IPS DF 6.9 (cell line): ENCODE measurements at places on chromosomes 2 and 18.

GRCh38 chr2:137051778-137052398 is 286.5 kb downstream of the THSD7B start:
- H3K27me3 ChIP-seq = no peaks in the 10 kb centered on the region
- no peak overlapping the region for H3K4me3 ChIP-seq
- DNase-seq = no peak
- no peak overlapping the region for H3K27ac ChIP-seq
- H3K4me1 ChIP-seq = no peaks in the 10 kb centered on the region

- no peaks in the 10 kb centered on the region for H3K27me3 ChIP-seq
- H3K36me3 ChIP-seq = no peaks in the 10 kb centered on the region
- H3K4me1 ChIP-seq = no peaks in the 10 kb centered on the region
- no peak for DNase-seq
Measured at GRCh38 chr2:215579809-215580208, 143.9 kb upstream of the FN1 start.

DNA sequence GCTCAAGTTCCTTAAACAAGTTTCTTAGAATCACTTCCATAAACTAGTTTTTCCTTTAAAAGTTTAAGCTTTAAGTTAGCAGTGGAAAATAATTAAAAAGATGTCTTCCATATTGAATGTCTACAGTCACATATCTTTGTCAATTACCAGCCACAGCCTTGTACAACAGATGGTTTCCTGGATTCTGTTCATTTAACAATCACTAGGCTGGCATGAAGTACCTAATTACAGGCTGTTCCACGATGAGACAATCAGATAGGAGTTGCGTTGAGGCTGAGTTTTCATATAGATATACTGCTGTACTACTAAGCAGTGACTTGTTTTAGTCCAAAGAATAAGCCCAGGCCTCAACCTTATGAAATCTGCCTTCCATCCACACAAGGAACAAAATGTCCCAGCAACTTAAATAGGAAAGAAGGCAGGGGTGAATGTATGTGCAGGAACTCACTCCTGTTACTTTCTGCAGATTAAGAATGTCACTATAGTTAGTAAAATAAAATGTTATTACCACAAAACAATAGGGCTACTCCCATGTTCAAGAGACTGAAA is 131.0 kb downstream of the ZAP70 start:
- no peak for DNase-seq
- no peaks in the 10 kb centered on the region for H3K4me1 ChIP-seq
- no peaks in the 10 kb centered on the region for H3K36me3 ChIP-seq
- H3K27ac ChIP-seq = no peak overlapping the region
- H3K4me3 ChIP-seq = no peak overlapping the region

GRCh38 chr2:189580241-189580651 is 340 bp downstream of the SLC40A1 start:
- no peak overlapping the region for H3K27ac ChIP-seq
- no peak for DNase-seq
- peaks cover 49% of the 10 kb centered on the region for H3K27me3 ChIP-seq
- H3K4me3 ChIP-seq = peak overlapping the region; percentile 47; the same call in 1 of the 2 replicates
- H3K36me3 ChIP-seq = no peaks in the 10 kb centered on the region
- peaks cover 4% of the 10 kb centered on the region; the same call in 1 of the 2 replicates for H3K4me1 ChIP-seq

- H3K36me3 ChIP-seq = no peaks in the 10 kb centered on the region
- H3K27me3 ChIP-seq = no peaks in the 10 kb centered on the region
- no peak overlapping the region for H3K4me3 ChIP-seq
- no peak overlapping the region for H3K27ac ChIP-seq
- DNase-seq = no peak
Measured at GRCh38 chr2:644871-645270, 32.3 kb downstream of the TMEM18 start.

- no peak overlapping the region for H3K27ac ChIP-seq
- H3K36me3 ChIP-seq = no peaks in the 10 kb centered on the region
Measured at GRCh38 chr2:229378386-229378785, 107.3 kb upstream of the PID1 start.

GRCh38 chr18:37481491-37481890 is 84.1 kb downstream of the CELF4 start:
- DNase-seq = no peak
- H3K27me3 ChIP-seq = peaks cover 2% of the 10 kb centered on the region; the same call in 1 of the 2 replicates
- no peak overlapping the region for H3K4me3 ChIP-seq
- H3K27ac ChIP-seq = no peak overlapping the region
- no peaks in the 10 kb centered on the region for H3K36me3 ChIP-seq

GRCh38 chr18:78980279-78980771 is 707 bp downstream of the SALL3 start:
- no peak for DNase-seq
- H3K4me1 ChIP-seq = peaks cover 5% of the 10 kb centered on the region
- peaks cover 26% of the 10 kb centered on the region for H3K27me3 ChIP-seq
- H3K4me3 ChIP-seq = peak overlapping the region; percentile 96
- H3K36me3 ChIP-seq = no peaks in the 10 kb centered on the region

DNA sequence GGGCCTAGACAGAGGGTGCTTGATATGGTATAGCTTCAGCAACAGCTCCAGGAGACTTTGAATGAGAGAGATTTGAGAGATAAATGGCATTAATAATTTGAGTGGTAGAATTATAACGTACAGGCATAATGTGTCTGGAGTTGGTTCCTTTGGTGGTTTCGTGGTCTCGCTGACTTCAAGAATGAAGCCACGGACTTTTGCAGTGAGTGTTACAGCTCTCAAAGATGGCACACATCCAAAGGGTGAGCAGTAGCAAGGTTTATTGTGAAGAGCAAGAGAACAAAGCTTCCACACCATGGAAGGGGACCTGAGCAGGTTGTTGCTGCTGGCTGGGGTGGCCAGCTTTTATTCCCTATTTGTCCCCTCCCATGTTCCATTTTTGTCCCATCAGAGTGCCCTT is 23.1 kb downstream of the PDCD1 start:
- H3K36me3 ChIP-seq = no peaks in the 10 kb centered on the region
- H3K4me1 ChIP-seq = no peaks in the 10 kb centered on the region
- DNase-seq = no peak
- no peak overlapping the region for H3K4me3 ChIP-seq
- no peaks in the 10 kb centered on the region for H3K27me3 ChIP-seq

GRCh38 chr18:5309888-5310470 is 14.5 kb upstream of the ZBTB14 start:
- H3K27ac ChIP-seq = no peak overlapping the region
- no peaks in the 10 kb centered on the region for H3K4me1 ChIP-seq
- no peaks in the 10 kb centered on the region for H3K36me3 ChIP-seq
- no peak overlapping the region for H3K4me3 ChIP-seq

- no peaks in the 10 kb centered on the region for H3K4me1 ChIP-seq
- H3K4me3 ChIP-seq = no peak overlapping the region
- peak; percentile 55 for DNase-seq
- no peaks in the 10 kb centered on the region for H3K36me3 ChIP-seq
- no peak overlapping the region for H3K27ac ChIP-seq
Measured at GRCh38 chr2:36663851-36664695, 32.4 kb upstream of the VIT start.

DNA sequence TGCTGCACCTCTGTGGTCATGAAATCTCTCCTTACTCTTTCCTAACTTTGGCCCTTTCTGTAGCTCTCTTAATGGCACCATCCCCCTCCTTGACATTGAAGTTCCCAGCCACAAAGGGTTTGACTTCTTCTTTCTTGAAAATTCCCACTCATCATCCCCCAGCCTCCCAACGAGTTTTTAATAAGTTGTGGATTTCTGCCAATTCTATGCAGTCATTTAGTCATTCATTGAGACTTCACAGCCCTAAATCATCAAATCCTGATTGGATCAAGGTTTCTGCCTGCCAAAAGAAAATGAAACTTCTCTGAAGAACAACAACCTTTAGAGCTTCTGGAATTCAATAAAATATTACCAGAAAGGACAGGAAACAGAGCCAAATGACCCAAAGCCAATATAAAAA is 354.3 kb downstream of the CLIP4 start:
- no peak overlapping the region for H3K27ac ChIP-seq
- no peaks in the 10 kb centered on the region for H3K4me1 ChIP-seq
- no peak overlapping the region for H3K4me3 ChIP-seq

GRCh38 chr2:152550386-152550785 is 166.9 kb downstream of the PRPF40A start:
- no peak overlapping the region for H3K27ac ChIP-seq
- no peaks in the 10 kb centered on the region for H3K4me1 ChIP-seq
- no peak overlapping the region for H3K4me3 ChIP-seq
- H3K36me3 ChIP-seq = no peaks in the 10 kb centered on the region; the same call in 1 of the 2 replicates
- no peaks in the 10 kb centered on the region for H3K27me3 ChIP-seq

GRCh38 chr2:40439473-40439872 is 12.4 kb downstream of the SLC8A1 start:
- no peaks in the 10 kb centered on the region for H3K36me3 ChIP-seq
- no peak overlapping the region for H3K27ac ChIP-seq
- H3K4me3 ChIP-seq = no peak overlapping the region
- no peaks in the 10 kb centered on the region for H3K27me3 ChIP-seq
- H3K4me1 ChIP-seq = no peaks in the 10 kb centered on the region

- no peaks in the 10 kb centered on the region for H3K36me3 ChIP-seq
- H3K4me1 ChIP-seq = no peaks in the 10 kb centered on the region
- DNase-seq = no peak
Measured at GRCh38 chr2:23293063-23293462, 91.9 kb upstream of the KLHL29 start.
